Inflammatory macrophage (primary cell): ENCODE measurements at places on chromosomes 3 and 15.

DNA sequence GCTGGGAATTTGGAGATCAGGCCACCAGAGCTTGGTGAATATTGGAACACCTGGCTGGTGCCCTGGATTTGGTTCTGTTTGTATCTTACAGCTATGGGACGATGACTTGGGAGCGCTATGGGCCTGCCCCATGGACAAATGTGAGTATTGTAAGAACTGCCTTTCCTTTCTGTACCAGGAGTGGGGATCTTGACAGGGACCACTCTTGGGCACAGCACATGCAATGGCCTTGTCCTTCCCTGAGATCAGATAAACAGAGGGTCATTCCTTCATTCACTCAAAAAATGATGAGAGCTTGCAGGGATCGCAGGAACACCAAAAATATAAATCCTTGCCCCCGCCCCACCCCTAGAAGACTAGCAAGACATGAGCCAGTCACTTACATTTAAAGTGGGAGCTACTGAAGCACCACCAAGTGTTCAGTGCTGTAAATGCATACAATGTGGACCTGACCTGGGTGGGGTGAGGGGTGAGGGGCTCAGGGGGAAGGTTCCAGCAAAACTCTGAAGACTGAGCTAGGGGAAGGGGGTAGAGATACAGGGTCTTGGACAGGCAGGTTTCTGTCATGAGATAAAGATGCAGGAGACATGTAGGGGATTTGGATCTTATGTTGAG is 2.7 kb upstream of the CRELD1 start:
- no peak for DNase-seq

DNA sequence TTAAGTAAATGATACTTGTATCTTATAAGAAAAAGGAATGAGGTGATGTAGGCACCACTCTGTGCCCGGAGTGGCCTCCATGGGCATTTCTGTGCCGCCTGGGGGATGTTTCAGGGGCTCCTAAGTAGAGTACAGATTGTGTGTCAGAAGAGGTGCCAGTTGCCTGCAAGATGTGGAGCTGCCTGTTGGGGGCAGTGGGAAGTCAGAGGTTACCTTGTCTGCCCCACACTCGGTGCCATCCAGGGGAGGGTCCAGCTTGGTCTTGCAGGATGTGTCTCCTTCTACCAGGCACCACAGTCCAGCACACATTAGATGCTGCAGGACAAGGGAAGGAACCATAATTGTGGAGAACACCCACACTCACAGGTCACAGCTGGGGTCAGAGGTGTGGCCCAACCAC is 208.8 kb downstream of the ADAMTS17 start:
- DNase-seq: no peak

DNA sequence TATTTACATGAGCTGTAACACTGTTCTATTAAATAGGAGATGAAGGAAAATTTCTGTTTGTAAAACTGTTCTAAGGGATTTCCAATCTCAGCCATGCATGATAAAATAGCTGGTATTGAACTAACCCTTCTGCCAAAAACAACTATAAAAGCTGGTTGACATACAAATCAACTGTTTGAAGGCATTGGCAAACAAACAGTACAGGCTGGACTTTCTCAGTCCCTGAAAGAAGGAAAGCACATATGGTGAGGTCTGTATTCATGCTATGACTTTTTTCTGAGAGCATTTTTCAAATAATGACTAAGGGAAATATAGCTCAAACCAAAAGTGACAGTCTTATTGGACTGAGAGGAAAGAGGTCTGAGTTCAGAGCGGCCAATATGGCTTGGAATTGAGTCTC is 117.0 kb upstream of the CCDC54 start:
- DNase-seq: no peak

DNA sequence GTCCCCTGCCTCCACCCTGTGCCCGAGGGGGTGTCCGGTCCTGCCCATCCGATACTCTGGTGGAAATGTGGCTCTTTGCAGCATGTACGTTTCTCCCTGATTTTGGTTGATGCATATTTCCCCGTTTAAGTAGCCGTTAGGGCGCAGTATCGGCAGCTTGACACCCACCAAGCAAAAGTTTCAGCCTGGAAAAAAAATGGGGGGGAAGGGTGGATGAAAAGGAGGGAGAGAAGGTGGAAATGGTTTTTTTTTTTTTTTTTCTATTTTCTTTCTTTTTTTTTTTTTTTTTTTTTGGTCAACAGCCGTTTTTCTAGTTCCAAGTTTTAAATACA is 1.3 kb downstream of the RAP2B start:
- peak; percentile 19 for DNase-seq

- DNase-seq: no peak
Measured at GRCh38 chr3:195096053-195096452, 174.9 kb downstream of the XXYLT1 start.

DNA sequence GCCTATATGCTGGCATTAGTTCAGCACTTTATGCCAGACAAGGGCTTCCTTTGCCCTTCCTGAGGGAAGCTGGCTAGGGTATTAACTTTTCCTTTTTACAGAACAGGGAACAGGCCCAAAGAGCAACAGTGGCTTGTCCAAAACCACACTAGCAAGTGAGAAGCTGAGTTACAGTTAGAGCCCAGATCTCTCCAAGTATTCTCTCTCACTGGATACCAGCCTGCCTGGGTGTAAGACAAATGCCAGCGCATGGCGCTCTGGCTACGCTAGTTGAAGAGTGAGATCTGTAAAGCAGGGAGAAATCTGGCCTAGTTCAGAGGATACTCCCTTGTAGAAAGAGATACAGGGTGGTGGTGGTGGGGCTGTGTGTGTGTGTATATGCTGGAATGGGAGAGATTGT is 38.4 kb downstream of the RAB11A start:
- no peak for DNase-seq

DNA sequence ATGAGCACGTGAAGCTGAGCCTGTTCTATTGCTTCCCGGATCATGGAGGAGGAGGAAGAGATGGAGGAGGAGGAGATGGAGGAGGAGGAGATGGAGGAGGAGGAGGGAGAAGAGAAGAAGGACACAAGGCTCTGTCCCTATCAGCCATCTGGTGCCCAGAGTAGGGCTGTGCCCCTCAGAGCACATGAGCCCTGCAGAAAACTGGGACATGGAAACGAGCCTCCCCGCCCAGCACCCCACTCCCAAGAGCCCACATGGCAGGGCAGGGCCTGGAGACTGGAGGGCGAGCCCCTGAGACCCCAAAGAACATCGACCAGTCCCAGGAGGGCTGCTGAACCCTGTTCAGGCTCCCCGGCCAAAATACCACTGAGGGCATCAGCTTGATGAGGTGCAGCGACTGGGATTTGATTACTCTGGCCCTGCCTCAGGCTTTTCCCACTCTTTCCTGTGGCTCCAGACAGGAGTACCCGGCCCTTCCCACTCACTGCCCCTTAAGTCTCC is 285.6 kb downstream of the UACA start:
- DNase-seq: no peak

- DNase-seq: no peak
Measured at GRCh38 chr3:85003479-85003878, 44.7 kb downstream of the CADM2 start.

DNA sequence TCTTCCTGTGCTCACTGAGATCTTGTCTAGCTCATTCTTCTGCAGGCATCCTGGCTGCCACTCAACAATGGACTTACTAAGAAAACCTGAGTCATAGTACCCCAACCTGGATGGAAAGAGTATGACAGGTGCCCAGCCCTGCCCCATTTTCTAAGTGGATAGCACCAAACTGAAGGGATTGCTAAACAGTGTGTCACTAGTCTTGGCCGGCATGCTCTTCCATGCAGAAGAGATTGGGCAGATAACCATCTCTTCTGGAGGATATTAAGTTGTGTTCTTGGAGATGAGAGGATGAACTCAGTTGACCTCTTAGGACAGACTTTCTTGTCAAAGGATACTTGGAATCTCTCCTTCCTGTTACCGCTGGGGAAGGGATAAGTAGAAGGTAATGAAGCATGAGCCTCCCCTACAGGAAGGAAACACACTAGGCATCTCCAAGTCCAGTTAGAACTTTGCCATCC is 797.5 kb downstream of the AGBL1 start:
- DNase-seq: no peak

DNA sequence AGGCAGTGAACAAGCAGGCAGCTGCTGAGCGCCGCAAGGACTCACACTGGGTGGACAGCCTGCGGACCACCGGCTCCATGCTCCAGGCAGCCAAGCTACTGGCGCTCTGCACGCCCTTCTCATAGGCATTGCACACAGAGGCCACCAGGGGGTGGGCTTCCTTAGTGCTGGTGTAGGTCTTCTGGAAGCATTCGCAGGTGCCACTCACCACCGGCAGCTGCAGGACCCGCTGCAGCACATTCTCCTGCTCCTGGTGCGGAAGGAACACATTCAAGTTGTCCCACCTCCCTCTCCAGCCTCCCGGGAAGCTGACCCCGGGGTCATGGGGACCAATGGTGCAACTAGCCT is 6.0 kb downstream of the PLIN1 start:
- peak; percentile 9 for DNase-seq
